ENCODE measurements at places on chromosomes 7 and 10. TPM values are rescaled to one million over a fixed set of nuclear protein-coding genes. Genes with fewer than 3 reads are reported as not detected.

DNA sequence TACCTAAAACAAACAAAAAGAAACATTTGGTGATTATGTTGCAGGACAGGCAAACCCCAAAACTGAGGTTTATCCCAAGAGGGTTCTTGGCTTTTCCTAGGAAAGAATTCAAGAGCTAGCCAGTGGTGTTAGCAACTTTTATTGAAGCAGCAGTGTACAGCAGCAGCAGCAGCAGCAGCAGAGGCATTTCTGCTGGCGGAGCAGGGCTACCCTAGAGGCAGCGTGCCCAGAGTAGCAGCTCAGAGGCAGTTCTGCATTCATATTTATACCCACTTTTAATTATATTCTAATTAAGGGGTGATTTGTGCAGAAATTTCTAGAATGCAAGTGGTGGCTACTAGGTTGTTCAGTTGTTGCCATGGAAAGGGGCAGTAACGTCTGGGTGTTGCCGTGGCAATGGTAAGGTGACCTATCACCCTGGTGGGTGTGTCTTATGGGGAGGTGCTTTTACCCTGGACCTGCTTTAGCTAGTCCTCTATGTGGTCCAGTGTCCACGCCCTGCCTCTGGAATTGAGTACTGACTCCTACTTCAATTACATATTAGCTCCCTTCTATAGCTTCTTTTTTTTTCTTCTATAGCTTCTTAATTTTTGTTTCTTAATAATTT lies 53.9 kb downstream of the VCL start:
- DNase-seq, result no peak

SLC18A3 gene
- not detected for polyA plus RNA-seq

DNA sequence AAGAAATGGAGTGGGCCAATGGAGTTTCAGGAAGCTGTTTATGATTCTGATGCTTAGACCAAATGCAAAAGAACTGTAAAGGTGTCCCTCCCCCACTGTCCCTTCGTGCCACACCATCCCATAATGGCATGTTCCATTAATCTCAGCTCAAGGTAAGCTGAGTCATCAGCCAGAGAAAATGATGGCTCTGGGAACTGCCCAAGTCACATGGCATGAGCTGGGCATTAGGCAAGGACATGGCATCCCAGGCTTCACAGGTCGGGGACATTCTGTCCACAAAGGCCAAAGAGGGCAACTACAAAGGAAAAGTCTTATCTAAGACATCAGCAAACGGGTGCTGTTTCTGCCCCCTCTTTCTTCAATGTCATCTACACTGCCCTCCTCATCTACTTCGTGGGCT lies 44.9 kb downstream of the DLG5 start:
- no peak for DNase-seq

DNA sequence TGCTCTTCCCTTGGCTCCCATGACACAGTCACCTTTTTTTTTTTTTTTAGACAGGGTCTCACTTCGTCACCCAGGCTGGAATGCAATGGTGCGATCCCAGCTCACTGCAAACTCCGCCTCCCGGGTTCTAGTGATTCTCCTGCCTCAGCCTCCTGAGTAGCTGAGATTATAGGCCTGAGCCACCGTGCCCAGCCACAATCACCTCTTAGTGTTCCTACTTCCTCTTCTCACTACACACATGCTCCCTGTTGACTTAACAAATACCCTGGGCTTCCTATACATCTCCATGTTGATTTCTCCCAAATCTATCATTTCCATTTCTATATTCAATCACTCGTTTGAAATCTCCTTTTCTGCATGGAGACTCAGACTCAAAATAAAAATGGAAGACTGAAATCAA lies 91.7 kb downstream of the CUBN start:
- DNase-seq, result no peak

DNA sequence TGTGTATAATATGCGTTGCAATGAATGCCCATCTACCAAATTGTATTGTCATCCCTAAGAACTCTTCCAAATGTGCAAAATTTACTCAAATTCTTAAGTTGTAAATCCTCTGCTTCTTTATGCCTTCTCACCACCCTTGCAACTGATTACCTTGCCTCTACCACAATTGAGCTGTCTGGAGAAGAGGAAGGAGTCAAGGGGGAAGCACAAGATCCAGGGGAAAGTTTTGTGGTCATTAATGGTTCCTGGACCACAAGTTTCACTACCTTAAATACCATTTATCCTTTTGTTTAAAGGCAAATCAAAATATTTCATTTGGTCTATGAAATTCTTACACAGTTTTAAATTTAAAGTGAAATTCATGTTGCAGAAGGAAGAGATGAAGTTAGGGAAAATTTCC lies 16.7 kb downstream of the CRPPA start:
- no peak for DNase-seq

CCZ1 gene
- 51.4 TPM for polyA plus RNA-seq

- no peak for DNase-seq
These were observed 20.9 kb downstream of the CHST15 start for GRCh38 chr10:124072541-124072940.

DNA sequence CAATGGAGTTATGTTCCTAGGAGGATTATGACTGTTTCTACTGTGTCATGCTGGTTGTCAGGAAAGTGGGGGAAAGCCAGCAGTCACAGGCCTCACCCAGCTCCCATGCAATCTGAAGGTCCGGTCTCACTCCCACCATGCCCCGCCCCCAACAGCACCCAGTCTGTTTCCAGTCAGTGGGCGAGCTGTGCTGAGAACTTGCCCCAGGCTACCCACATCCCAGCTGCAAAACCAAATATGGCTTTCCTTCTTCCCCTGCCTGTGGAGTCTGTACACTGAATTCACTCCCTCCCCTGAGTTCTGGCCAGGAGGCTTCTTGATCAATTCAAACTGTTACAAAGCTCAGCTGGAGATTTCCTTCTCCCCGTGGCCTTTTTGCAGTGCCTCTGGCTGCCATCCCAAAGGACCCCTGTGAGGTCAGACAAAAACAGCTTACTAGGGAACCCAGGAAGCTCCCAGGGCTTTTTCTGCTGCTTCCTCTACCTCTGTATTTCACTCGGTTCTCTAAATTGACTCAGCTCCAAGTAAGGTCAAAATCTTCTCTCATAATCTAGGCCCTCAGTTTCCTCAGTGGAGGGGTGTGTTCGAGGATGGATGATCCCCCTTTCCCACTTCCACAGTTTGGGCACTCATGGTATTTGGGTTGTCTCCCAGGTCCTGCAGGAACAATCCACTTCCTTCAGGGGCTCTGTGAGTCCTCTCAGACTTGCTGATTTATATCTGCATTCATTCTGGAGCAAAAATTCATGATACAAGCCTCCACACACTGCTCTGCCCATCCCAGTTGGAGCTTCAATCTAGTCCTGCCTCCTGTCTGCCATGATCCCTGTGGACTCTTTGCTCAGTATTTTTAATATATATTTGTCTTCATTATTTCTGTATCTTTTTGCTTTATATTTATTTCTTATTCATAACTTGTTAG lies 205.5 kb downstream of the SEMA3D start:
- no peak for DNase-seq

GRCh38 chr7:136016649-136017395 lies 39.7 kb upstream of the MTPN start:
- DNase-seq, result no peak

GRCh38 chr10:67506083-67506756 lies 189.8 kb downstream of the CTNNA3 start:
- DNase-seq, result no peak

DNA sequence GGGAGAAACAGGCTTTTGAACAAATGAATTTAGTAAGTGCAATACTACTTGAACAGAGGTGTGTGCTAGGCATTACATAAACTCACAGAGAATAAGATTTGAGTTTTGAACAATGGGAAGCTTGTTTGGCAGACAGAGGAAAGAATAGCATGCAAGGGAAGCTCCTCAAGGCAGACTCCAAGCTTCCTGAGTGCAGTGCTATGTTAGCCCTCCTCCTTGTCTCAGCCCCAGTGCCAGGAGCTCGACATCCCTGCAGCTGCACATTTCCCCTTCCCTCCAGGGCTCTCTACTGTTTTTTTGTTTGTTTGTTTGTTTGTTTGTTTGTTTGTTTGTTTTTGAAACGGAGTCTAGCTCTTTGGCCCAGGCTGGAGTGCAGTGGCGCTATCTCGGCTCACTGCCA lies 237.5 kb downstream of the IPMK start:
- DNase-seq, result no peak

PRKAR2B gene
- 13.0 TPM for polyA plus RNA-seq

GRCh38 chr7:74405191-74405898 lies 48.4 kb upstream of the GTF2IRD1 start:
- DNase-seq, result no peak

GRCh38 chr10:17497446-17498030 lies 43.1 kb upstream of the ST8SIA6 start:
- no peak for DNase-seq

GRCh38 chr10:133159950-133160825 lies at the start of gene KNDC1:
KNDC1 (plus strand) TSS chr10:133160219; CDS start chr10:133160468, 249 bp downstream.
- DNase-seq, result no peak

GRCh38 chr7:155263581-155264143 lies 34.0 kb upstream of the INSIG1 start:
- no peak for DNase-seq

GRCh38 chr10:21530641-21531040 lies 3.4 kb upstream of the MLLT10 start:
- no peak for DNase-seq

GRCh38 chr10:101113890-101114403 lies 17.2 kb upstream of the TLX1 start:
- DNase-seq, result no peak

- DNase-seq, result no peak
These were observed 117.3 kb upstream of the PALS2 start for GRCh38 chr7:24455813-24456525.

OR2A12 gene
- not detected for polyA plus RNA-seq

DNA sequence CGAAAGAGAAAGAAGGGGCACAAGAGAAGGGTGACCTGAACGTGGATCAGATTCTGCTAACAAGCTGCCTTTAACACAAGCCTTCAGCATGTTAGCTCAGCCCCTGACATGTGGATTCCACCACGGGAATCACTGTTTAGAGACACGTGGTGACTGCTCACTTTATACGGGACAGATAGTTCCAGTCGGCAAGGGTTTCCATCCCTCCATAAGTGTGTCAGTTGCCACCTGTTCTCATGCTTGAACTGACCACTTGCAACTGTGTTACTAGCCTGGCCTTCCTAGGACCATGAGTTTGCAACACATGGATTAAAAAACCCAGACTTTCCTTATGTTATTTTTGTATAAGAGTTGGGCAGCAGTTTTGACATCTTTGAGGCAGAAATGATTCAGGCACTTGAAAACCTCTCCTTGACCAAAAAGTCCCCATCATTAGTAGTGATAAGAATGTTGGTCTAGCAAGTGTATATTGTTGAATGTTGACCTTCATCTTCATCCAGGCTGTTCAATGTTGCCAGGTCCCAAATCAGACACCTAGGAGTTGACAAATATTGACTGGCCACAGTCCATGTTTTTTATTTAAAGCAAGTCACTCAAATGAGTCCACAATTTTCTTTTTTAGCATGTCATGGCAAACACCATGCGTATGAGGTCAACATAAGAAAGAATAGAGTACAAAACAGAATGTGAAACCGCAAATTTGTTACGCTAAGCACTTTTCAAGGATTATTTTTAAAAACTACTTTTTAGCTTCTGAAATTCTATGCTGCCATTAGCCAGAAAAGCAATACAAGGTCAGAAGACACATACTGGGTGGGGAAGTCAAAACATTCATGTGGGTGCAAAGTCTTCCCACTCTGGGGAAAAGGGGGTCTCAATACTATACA lies 101.6 kb downstream of the ABLIM1 start:
- DNase-seq, result no peak

CPA5 gene
- 0.14 TPM for polyA plus RNA-seq

DNA sequence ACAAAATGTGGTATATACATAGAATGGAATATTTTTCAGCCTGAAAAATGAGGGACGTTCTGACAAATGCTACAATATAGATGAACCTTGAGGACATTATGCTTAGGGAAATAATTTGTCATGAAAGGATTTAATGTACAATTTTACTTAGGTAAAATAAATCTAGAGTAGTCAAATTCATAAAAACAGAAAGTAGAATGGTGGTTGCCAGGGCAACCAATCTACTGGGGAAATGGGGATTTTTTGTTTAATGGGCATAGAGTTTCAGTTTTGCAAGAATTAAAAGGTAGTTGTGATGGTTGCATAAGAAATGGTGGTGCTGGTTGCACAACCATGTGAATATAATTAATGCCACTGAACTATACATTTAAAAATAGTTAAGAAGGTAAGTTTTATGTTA lies 296.0 kb upstream of the SP4 start:
- no peak for DNase-seq

Data from AG04450 (cell line).